ENCODE measurements at places on chromosomes 4 and X. TPM values are rescaled to one million over a fixed set of nuclear protein-coding genes. Genes with fewer than 3 reads are reported as not detected.

GAB3 gene
- total RNA-seq: 1.1 TPM

USP17L26 gene
- not detected for total RNA-seq

FAM114A1 gene
- 125 TPM for total RNA-seq

RELL1 gene
- total RNA-seq: 52.3 TPM

UGT2B11 gene
- total RNA-seq: not detected

CDKL5 gene
- 3.1 TPM for total RNA-seq

ELF4 gene
- total RNA-seq: 29.0 TPM

CTAG1B gene
- total RNA-seq: not detected

PHEX gene
- total RNA-seq: 0.33 TPM

CSAG1 gene
- total RNA-seq: not detected

NALF2 gene
- total RNA-seq: not detected

KLHL4 gene
- total RNA-seq: 20.7 TPM

APEX2 gene
- 10.3 TPM for total RNA-seq

ITM2A gene
- 0.33 TPM for total RNA-seq

GLUD2 gene
- total RNA-seq: 0.51 TPM

GK2 gene
- not detected for total RNA-seq

TNIP3 gene
- total RNA-seq: 0.51 TPM

PPEF1 gene
- total RNA-seq: 0.13 TPM

BMX gene
- total RNA-seq: not detected

CDKL2 gene
- total RNA-seq: 1.5 TPM

ARHGEF6 gene
- 0.65 TPM for total RNA-seq

RADX gene
- total RNA-seq: 0.65 TPM

CLDN34 gene
- not detected for total RNA-seq

CT45A1 gene
- total RNA-seq: not detected

GPC4 gene
- total RNA-seq: 8.5 TPM

SMPX gene
- total RNA-seq: not detected

MAGEA6 gene
- not detected for total RNA-seq

SASH3 gene
- not detected for total RNA-seq
